ENCODE measurements at places on chromosomes 6 and 20.

DNA sequence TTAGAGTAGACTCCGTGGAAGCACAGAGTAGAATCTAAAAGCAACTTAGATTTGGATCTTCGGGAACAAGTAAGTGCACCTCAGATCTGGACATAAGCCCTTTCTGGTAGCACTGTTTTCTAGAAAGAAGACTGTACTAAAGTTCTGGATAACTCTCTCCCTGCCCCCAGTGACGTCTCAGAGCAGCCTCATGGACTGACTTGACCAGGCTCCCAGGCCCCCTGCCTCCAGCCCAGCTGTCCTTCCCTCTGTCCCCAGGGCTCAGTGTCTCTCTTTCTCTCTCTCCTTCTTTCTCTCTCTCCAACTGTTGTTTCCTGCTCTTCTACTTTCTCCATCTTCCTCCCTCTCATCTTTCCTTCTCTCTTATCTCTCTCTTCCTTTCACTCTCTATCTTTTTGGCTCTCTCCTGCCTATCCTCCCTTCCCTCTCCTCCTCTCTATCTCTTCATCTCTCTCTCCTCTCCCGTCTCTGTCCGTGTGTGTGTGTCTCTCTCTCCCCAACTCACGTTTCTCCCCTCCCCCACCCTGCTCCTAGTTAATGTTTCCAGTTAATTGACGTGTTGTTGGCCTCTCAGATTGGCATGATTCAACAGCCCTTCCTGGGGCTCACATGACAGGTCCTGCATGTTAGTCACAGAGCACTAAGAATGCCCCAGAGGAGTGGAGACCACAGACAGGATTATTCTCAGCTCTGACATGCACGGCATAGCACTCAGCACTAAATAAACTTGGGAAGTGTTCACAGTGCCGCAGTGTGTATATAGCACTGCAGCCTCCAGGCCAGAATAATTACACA is 180.4 kb upstream of the FOXQ1 start:
- DNase-seq, result no peak

DNA sequence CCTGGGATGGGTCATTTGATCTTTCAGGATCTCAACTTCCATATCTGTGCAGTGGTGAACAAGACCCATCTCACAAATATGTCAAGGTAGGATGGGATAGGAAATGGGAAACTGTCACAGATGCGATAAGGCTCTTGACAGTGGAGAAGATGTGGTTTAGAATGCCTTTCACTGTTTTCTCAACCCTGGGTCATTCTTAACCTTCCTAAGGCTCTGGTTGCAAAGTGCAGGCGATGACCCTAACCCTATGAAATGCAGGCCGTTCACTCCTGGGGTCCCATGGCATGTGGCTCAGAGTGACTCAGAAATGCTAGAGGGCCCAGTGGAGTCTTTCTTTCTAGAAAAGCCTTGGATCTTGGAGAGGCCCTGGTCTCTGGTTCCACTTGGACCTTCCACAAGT is 61.7 kb downstream of the FOXA2 start:
- no peak for DNase-seq

GRCh38 chr20:46270977-46271744 is 37.1 kb downstream of the CDH22 start:
- DNase-seq, result no peak

DNA sequence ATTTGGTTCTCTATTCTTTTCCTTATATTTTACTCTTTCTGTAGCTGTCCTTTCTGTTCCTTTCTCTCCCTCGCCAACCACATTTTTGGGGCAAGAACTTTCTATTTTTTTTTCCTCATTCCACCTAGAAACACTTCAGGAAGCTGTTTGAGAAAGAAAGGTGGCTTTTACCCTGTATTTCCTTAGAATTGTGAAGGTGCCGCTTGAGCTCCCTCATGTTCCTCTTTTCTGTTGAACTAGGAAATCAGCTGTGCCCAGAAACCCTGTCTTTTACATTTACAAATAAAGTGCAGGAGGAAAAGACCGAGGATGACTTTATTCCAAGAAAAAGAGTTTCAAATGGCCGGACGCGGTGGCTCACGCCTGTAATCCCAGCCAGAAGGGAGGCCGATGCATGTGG is 38.2 kb downstream of the OR2B2 start:
- no peak for DNase-seq

DNA sequence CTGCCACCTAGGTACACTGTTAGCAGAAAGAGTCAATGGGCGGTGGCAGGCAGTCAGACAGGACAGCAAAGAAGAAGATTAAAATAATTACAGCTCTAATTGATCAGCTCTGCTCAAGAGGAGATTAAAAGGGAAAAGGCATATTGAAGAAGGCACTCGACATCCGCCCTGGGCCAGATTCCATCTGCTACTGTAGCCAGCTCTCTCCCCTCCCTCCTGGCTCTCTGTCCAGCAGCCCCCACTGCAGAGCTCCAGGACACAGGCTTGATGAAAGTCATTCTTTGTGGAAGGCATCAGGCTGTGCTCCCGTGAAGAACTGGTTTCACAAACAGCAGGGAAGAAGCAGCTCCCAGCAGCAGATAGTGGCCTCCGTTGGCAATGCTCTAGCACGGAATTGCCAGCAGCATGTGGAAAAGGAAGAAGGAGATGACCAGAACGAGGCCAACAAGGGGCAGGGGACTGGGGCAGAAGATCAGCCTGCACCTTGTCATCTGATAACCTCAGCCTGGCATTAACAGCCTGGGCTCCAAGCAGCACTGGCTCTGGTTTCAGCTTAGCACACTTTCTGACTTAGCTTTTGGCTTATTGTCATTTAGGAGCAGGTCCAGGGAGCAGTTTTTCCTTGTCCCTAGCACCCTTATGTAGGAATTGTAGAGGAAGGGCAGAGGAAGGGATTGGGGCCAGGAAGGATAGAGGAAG is 465.9 kb downstream of the KIF16B start:
- no peak for DNase-seq

GRCh38 chr6:168837254-168838036 is 396.5 kb downstream of the SMOC2 start:
- no peak for DNase-seq

- no peak for DNase-seq
Observed at GRCh38 chr20:45080867-45081624, 19.9 kb downstream of the KCNS1 start.

GRCh38 chr6:26175428-26176181 is 88.4 kb downstream of the HFE start:
- DNase-seq, result peak; percentile 63

- DNase-seq, result no peak
Observed at GRCh38 chr20:5113615-5113986, 6.2 kb downstream of the PCNA start.

DNA sequence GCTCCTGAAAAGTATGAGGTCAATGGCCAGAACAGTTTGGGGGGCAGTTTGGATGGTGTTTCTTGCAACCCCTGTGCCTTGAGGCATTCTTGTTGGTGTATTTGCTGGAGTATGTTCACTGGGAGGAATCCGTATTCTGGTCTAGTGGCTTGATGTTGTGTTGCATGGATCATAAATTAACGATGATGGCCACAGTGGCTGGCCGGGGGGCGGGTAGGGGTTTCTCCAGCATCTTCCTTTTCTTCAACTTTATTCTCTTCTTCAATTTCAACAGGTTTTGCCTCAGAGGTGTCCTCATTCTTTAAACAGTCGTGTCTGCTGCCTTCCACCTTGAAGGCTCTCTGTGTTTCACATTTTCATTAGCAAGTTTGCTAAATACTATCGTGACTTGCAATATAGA is 43.0 kb upstream of the THBS2 start:
- no peak for DNase-seq

DNA sequence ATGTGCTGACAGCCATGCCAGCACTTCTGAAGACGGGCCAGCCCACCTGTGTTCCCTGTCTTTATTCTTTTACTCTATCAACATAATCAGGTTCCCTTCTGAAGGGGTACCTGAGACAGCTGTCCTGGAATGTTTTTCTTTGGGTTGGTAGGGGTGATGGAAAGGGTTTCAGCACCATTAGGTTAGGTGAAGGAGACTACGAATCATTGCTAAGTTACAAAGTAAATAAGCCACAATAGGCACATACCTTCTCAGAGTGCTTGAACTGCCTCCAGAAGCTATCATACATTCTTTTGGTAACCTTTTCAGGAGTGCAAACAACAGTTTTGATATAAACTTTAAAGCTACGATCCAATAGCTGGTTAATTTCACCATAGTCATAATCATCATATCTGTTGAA is 106.3 kb downstream of the SESN1 start:
- no peak for DNase-seq

GRCh38 chr6:17179530-17180073 is 77.8 kb downstream of the STMND1 start:
- DNase-seq, result no peak

Data from CD8-positive, alpha-beta memory T cell (primary cell).